ENCODE measurements at places on chromosomes 2 and 18. TPM values are rescaled to one million over a fixed set of nuclear protein-coding genes. Genes with fewer than 3 reads are reported as not detected.

The MATN3 gene
- not detected for total RNA-seq

The SLC19A3 gene
- total RNA-seq, result not detected

The TMEM150A gene
- 2.5 TPM for total RNA-seq

The EGR4 gene
- total RNA-seq, result 0.18 TPM

The CYRIA gene
- total RNA-seq, result 2.5 TPM

The SPC25 gene
- 38.4 TPM for total RNA-seq

The RESP18 gene
- total RNA-seq, result not detected

GRCh38 chr2:109333414-109334210 lies 204.6 kb downstream of the SH3RF3 start:
- no peak overlapping the region for H3K4me3 ChIP-seq
- no peak overlapping the region for H3K27ac ChIP-seq
- peaks cover 8% of the 10 kb centered on the region for H3K27me3 ChIP-seq
- DNase-seq, result no peak
- H3K36me3 ChIP-seq, result no peaks in the 10 kb centered on the region

GRCh38 chr2:177717831-177718618 lies 325.5 kb downstream of the AGPS start:
- H3K27ac ChIP-seq, result no peak overlapping the region
- H3K36me3 ChIP-seq, result no peaks in the 10 kb centered on the region
- H3K4me1 ChIP-seq, result no peaks in the 10 kb centered on the region
- H3K4me3 ChIP-seq, result no peak overlapping the region

GRCh38 chr2:157395811-157396210 lies 48.1 kb downstream of the CYTIP start:
- no peak overlapping the region for H3K27ac ChIP-seq
- DNase-seq, result no peak
- peaks cover 7% of the 10 kb centered on the region for H3K4me1 ChIP-seq
- no peaks in the 10 kb centered on the region for H3K27me3 ChIP-seq

DNA sequence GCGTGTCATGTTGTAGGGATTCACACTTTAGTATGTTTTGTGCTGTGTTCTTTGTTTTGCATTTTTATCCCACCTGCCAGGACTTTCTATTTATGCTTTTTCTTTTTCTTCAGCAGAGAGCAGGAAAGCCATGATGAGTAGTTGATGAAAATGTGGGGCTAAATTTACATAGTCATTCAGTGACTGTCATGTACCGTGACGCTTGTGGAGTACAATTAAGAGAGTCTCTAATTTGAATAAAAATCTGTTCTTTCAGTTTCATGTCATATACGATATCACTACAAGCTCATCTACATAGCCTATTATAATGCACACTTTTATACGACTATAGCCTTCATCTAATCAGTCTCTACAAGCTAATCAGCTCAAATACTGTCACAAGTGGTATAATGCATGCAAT lies 112.7 kb upstream of the SPATS2L start:
- H3K27ac ChIP-seq, result no peak overlapping the region
- H3K4me1 ChIP-seq, result no peaks in the 10 kb centered on the region
- peaks cover 16% of the 10 kb centered on the region for H3K27me3 ChIP-seq
- no peak overlapping the region for H3K4me3 ChIP-seq

DNA sequence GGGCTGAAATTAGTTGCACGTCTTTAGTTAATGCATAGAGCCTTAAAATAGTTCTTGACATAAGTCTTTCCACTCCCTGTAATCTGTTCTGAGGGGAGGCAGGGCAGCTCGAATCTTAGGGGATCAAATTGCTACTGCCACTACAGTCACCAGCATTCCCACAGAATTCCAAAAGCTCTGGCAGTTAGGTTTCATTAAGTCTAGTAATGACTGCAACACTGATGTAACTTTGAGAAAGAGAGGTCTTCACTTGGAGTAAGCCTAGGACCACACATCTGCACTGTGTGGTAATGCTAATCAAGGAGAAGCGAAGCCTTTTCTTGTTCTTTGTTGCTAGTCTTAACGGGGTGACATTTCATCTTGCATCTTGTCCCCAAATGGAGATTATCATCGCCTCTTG lies 19.3 kb upstream of the NCK2 start:
- no peaks in the 10 kb centered on the region for H3K27me3 ChIP-seq
- no peak for DNase-seq
- H3K4me1 ChIP-seq, result peaks cover 7% of the 10 kb centered on the region
- no peak overlapping the region for H3K27ac ChIP-seq

DNA sequence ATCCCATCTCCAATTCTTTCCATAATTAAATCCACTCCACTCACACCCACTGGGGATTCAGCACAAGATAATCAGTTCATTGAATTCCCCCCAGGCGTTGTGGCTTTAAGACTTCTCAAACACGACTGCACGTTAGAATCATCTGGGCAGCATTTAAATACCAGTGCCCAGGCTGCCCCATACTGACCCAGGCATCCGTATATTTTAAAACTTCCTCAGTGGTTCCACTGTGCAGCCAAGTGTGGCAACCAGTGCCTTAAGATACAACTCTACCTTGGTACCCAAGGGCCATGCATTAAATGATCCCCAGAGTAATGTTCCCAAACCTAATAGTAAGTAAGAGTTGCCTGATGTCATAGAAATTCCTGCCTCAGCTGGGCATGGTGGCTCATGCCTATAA lies 54.3 kb upstream of the BZW1 start:
- DNase-seq, result no peak
- H3K27me3 ChIP-seq, result peaks cover 11% of the 10 kb centered on the region
- no peak overlapping the region for H3K27ac ChIP-seq
- peaks cover 3% of the 10 kb centered on the region for H3K4me1 ChIP-seq
- H3K36me3 ChIP-seq, result no peaks in the 10 kb centered on the region

GRCh38 chr18:56709463-56709862 lies 58.3 kb downstream of the WDR7 start:
- H3K4me1 ChIP-seq, result peaks cover 11% of the 10 kb centered on the region
- peaks cover 4% of the 10 kb centered on the region for H3K36me3 ChIP-seq
- peak; percentile 32 for DNase-seq

- no peak overlapping the region for H3K27ac ChIP-seq
- H3K4me3 ChIP-seq, result no peak overlapping the region
- H3K27me3 ChIP-seq, result peaks cover 39% of the 10 kb centered on the region
- no peak for DNase-seq
- H3K36me3 ChIP-seq, result no peaks in the 10 kb centered on the region
Measured at GRCh38 chr2:111052621-111053020, 68.1 kb upstream of the BCL2L11 start.

- H3K4me1 ChIP-seq, result peaks cover 4% of the 10 kb centered on the region
- no peak overlapping the region for H3K27ac ChIP-seq
- DNase-seq, result peak; percentile 27
- no peak overlapping the region for H3K4me3 ChIP-seq
Measured at GRCh38 chr2:105454801-105455485, 56.1 kb upstream of the FHL2 start.

GRCh38 chr2:199206536-199206935 lies 251.2 kb downstream of the SATB2 start:
- H3K36me3 ChIP-seq, result no peaks in the 10 kb centered on the region
- no peak for DNase-seq
- no peak overlapping the region for H3K4me3 ChIP-seq
- no peaks in the 10 kb centered on the region for H3K4me1 ChIP-seq
- H3K27me3 ChIP-seq, result peaks cover 7% of the 10 kb centered on the region
- no peak overlapping the region for H3K27ac ChIP-seq

GRCh38 chr18:47736376-47737140 lies 193.9 kb downstream of the SMAD2 start:
- no peak overlapping the region for H3K4me3 ChIP-seq
- no peak for DNase-seq
- H3K36me3 ChIP-seq, result no peaks in the 10 kb centered on the region
- peaks cover 22% of the 10 kb centered on the region for H3K27me3 ChIP-seq

DNA sequence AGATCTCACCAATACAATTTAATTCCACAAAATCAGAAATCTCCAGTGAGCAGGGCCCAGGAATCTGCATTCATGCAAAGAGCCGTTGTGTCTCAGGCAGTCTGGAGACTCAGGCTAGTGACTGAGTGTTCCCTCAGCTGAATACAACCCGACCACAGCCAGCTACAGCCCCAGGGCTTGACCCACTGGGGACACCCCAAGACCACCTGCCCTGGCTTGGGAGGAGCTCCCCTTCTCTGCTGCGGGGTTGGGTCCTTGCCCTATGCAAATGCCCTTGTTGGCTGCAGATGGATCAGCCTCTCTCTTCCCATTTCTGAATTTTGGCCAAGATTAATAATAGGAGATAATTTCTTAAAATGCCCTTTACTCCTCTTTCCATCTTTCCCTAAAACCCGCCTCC lies 157.7 kb downstream of the TWIST2 start:
- H3K4me1 ChIP-seq, result no peaks in the 10 kb centered on the region
- peaks cover 29% of the 10 kb centered on the region for H3K27me3 ChIP-seq
- DNase-seq, result no peak
- no peaks in the 10 kb centered on the region for H3K36me3 ChIP-seq
- H3K4me3 ChIP-seq, result no peak overlapping the region

- no peaks in the 10 kb centered on the region for H3K27me3 ChIP-seq
- H3K36me3 ChIP-seq, result no peaks in the 10 kb centered on the region
- DNase-seq, result no peak
- H3K27ac ChIP-seq, result no peak overlapping the region
- H3K4me3 ChIP-seq, result no peak overlapping the region
Measured at GRCh38 chr18:7234091-7234490, 3.2 kb downstream of the LRRC30 start.

DNA sequence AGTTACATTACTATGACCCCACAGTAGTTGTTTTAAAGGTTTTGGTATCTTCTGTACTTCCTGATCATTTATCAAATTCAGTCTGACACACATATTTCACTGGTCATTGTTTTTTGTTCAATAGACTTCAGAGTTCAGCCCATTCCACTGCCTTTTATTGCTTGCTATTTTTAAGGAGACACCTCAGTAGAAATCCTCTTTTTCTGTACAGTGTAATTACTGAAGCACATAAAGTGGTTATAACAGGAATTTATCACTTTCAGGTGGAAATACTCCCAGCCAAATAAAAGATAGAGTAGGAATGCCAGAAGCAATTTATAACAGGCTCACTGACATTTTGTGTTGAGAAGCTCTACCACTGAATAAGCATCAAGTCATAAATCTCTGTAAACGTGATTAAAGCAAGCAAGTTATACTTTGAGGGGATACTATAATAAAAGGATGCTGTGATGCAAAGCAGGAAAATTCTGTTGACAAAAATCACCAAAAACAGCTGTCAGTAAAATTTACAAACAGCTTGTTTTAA lies 6.6 kb upstream of the BARD1 start:
- peaks cover 6% of the 10 kb centered on the region for H3K27me3 ChIP-seq
- no peak overlapping the region for H3K4me3 ChIP-seq
- H3K4me1 ChIP-seq, result peaks cover 1% of the 10 kb centered on the region
- DNase-seq, result no peak

- H3K27me3 ChIP-seq, result no peaks in the 10 kb centered on the region
- no peak overlapping the region for H3K27ac ChIP-seq
- peaks cover 31% of the 10 kb centered on the region for H3K4me1 ChIP-seq
- no peak overlapping the region for H3K4me3 ChIP-seq
Measured at GRCh38 chr2:136110526-136110925, 7.4 kb downstream of the CXCR4 start.

- H3K27ac ChIP-seq, result no peak overlapping the region
- no peaks in the 10 kb centered on the region for H3K4me1 ChIP-seq
- no peak for DNase-seq
- H3K27me3 ChIP-seq, result no peaks in the 10 kb centered on the region
- H3K4me3 ChIP-seq, result no peak overlapping the region
- no peaks in the 10 kb centered on the region for H3K36me3 ChIP-seq
Measured at GRCh38 chr2:134738141-134738870, 19.5 kb upstream of the TMEM163 start.

DNA sequence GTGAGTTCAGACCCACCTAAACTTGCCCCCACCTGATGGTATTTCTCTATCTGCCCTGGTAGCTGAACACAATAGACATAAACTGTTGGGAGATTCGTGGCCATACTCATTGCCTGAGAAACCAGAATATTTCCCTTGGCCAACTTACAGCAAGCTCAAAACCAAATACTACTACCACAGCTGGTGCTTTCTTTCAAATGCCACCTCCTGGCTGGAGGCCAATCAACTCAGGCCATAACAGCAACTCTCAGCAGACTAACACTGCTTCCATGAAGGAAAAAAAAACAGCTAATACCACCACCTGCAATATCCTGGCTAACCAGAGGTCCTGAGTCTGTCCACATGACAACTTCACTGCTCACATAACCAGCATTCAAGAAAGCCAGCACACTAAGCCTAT lies 373.1 kb downstream of the CMPK2 start:
- no peak overlapping the region for H3K27ac ChIP-seq
- H3K4me3 ChIP-seq, result no peak overlapping the region
- H3K4me1 ChIP-seq, result no peaks in the 10 kb centered on the region
